ENCODE measurements at places on chromosomes 13 and 19. TPM values are rescaled to one million over a fixed set of nuclear protein-coding genes. Genes with fewer than 3 reads are reported as not detected.
A peak's percentile ranks its signal among the peaks of the same experiment; 100 is the strongest.

- no peak for DNase-seq
These were observed 8.6 kb upstream of the POMP start for GRCh38 chr13:28650284-28650683.

DNA sequence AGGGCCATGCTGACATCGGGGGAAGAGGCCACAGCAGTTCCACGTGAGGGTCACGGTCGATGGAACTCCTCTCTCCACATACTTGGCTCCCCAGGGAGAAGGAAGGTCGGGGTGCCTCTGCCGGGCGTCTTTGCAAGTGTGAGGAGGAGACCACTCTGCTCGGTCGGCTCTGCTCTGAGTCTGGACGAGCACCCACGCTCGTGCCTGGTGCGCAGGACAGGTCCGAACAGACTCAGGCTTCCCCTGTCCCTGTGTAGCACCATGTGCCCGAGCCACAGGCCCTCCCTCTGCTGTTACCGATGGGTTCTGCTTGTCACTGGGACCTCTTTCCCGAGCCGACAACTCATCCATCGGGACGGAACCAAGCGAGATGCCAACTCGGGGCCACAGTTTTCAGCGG, 35.1 kb downstream of the TMEM255B start:
- DNase-seq, result no peak

DNA sequence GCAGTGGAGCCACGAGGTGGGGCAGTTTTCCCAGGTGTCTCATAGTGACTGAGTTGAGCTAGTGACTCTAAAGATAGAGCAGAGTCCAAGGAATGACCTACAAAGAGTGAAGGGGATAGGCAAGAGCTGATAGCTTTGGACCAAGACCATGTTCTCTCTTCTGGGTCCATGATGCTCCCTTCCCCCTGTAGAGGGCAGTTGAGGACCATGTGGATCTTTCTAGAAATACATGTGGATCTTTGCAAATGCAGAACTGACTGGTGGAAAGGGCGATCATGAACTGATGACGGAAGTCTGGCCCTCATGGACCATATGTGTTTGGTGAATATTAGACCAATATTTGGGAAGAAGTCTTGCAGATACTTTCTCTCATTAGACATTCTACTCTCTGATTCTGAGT, 6.9 kb downstream of the PSG1 start:
- DNase-seq, result no peak

GRCh38 chr13:48437371-48437770, 24.5 kb upstream of the LPAR6 start:
- peak; percentile 40 for DNase-seq

Gene ANGPTL4
- 2.8 TPM for polyA plus RNA-seq

Gene CHMP2A
- 72.1 TPM for polyA plus RNA-seq
